ENCODE measurements at places on chromosomes 5 and 9.
A peak's percentile ranks its signal among the peaks of the same experiment; 100 is the strongest.

DNA sequence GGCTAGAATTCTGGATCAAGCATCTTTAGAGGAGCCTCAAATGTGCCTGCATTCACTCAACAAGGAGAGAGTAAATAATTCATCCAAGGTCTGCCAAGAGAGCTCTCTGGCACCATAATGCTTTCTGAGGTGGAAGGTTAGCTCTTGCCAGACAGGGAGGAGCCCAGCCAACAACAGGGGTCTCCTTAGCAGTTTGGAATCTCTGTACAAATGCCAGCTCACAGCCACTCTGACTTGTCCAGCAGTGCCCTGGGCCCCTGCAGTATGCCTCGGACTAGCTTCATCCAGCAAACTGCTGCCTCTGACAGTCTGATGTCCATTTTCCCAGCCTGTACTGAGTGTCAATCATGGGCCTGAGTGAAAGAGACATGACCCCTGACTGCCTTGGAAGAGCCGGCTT lies 127.2 kb upstream of the SLC44A1 start:
- no peak for DNase-seq

DNA sequence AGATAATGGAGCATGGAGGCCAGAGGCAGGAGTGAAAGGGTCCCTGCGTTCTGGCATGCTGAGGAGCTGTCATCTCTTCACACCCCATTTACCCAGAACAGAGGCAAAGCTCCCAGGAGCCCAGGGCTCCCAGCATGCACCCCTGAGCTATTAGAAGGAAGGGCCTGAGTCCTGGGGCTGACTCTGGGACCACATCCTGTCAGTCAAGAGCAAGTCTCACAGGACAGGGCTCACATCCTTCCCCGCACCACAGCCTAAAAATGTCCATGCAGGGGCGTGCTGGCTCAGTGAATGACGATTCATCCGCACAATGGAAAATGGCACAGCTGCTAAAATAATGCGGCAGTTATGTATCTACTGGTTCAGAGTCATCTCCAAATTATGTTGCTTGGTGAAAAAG lies 31.4 kb downstream of the CAMK2A start:
- DNase-seq, result no peak

DNA sequence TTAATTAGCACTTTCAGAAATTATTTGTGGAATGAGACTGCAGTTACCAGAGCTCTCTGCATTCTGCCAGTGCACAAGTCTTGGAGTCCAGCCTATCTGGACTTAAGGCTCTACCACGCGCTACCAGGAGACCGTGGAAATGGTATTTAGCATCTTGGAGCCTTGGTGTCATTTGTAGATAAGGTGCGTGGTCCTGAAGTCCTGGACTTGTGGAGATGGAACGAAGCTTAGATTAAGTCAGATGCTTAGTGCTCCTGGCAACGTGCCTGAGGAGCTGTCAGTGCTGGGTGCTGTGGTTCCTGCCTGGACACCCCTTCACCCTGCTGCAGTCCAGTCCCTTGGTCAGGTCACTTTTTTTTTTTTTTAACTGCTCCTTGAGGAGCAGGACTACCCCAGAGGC lies 59.7 kb downstream of the RCL1 start:
- no peak for DNase-seq

- no peak for DNase-seq
Observed at GRCh38 chr9:29439961-29440360, 1866.7 kb upstream of the C9orf72 start.

DNA sequence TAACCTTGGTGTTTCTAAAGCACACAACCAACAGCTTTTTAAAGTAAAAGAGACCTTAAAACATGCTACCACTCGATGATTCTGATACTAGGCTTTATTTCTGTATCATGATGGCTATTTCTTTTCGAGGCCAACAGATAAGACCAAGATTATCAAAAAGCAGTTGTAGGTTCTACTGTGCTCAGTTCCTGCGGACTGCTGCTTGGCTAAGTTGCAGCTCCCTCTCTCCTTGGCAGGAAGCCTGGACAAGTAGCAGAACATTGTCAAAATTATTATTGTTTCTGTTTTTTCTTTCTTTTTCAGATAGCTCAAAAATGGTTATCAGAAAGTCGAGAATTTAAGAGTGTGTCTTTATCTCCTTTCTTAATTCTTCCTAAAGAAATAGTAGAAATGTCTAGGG lies 607.6 kb downstream of the PTPRD start:
- no peak for DNase-seq

DNA sequence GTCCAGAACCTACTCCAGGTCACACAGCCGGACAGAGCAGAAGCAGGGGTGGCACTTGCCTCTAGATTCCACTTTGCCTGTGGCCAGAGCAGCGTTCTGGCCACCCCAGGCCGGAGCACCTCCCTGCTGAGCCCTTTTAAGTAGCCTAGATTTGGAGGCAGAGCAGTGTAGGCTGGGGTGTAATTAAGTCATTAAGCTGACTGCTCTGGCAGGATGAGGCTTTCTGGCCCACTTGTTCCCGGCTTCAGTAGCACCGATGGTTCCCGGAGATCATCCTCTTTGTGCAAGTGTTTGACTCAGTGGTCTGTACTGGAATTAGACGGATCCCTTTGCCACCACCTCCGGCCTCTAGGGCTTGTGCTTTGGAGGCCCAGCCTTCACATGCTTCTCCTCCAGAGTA lies 281.9 kb upstream of the ANKRD55 start:
- no peak for DNase-seq

GRCh38 chr5:40679913-40680681 lies at the start of gene PTGER4:
TSS of gene PTGER4 (plus strand) at chr5:40679915. CDS start at chr5:40680994, 1,079 bp downstream.
- no peak for DNase-seq

GRCh38 chr9:16671591-16672137 lies 198.8 kb downstream of the BNC2 start:
- DNase-seq, result peak; percentile 38

DNA sequence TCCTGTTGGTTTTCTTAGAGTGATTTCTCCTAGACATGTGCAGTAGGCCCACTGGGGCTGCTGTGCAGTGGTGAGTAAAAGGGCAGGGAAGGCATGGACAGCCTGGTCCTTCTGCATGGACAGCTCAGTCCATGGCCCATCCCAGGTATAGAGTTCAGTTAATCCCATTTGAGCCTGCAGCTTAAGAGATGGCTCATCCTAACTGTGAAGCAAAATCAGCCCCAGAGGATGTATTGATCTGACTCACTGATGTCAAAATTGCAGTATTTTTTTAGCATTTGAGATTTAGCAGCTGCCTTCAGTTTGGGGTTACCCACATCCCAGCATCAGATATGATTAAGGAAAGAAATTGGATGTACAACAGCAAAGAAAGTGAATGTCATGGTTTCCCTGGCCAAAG lies 93.4 kb downstream of the PDE6A start:
- DNase-seq, result no peak

- no peak for DNase-seq
Observed at GRCh38 chr9:78989031-78989658, 582.6 kb upstream of the TLE4 start.

GRCh38 chr9:104868687-104869404 lies 59.1 kb downstream of the ABCA1 start:
- peak; percentile 46 for DNase-seq

- DNase-seq, result no peak
Observed at GRCh38 chr9:96289392-96289791, 12.6 kb downstream of the HSD17B3 start.

DNA sequence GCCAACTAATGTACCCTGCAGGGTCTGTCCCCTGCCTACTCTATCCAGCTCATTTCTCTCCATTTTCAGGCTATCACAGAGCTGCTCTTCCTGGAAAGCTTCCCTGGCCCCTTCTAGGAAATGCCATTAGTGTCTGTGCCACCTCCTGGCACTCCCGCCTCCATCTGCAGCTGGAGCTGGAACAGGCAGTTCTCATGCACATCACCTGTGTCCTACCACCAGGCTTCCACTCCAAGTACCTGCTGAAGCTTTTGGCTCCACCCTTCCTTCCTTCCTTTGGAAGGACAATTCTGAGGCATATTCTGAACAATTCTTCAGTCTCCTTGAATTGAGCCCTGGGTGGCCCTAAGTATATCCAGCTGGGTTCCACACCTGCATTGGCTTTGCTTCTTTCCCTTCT lies 156.2 kb upstream of the ZNF618 start:
- no peak for DNase-seq

DNA sequence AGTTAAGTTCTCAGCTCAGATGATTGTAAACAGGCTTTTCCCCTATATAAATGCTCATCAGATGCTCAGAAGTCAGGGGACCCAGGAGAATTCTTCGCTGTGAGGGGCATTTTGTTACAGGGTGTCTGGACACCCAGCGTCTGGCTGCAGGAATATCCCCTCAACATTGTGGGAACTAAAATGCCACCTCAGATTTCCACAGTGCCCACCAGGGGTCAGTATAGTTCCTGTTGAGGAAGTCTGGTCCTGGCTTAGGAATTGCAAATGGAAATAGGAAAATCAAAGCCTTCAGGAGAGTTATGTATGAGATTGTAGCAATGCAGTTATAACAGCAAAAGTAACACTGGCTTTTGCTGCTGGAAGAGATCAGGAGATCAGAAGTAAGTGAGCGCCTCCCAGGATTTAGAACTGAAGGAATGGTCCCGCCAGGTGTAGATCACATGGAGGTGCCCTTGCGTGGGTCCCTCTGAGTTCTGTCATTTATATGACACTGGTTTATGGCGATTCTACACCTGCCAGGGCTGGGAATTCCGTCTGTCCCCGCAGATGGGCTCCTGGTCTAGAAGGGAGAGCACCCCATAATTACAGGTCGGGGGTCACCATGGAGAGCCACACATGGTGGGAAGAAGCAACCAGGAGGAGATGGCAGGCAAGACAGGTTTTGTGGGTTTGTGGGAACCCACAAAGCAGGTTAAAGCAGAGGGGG lies 47.1 kb upstream of the CTSL start:
- DNase-seq, result peak; percentile 34

GRCh38 chr9:100125910-100126309 lies 26.9 kb downstream of the INVS start:
- no peak for DNase-seq

- DNase-seq, result no peak
Observed at GRCh38 chr5:161311146-161311708, 235.3 kb downstream of the GABRB2 start.

DNA sequence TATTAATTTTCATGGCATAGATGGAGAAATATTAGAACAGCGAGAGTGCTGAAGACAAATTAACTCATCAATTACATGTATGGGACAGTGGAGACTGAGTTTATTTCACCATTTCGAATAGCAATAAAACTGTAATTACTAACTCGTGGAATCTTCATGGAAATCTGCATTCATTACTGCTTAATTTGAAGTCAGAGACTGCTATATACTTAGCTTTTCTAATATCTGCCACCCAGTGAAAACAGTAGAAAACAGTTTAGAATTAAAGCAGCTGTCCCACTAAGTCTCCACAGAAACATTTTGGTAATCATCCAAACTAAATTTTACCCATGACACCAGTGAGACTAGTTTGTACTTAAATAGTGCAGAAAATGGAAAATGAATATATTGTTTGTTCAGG lies 56.8 kb downstream of the IZUMO3 start:
- no peak for DNase-seq

- DNase-seq, result peak; percentile 45
Observed at GRCh38 chr9:36543916-36544315, 28.8 kb upstream of the MELK start.
